ENCODE measurements at places on chromosomes 12 and 14.
A peak's percentile ranks its signal among the peaks of the same experiment; 100 is the strongest.

DNA sequence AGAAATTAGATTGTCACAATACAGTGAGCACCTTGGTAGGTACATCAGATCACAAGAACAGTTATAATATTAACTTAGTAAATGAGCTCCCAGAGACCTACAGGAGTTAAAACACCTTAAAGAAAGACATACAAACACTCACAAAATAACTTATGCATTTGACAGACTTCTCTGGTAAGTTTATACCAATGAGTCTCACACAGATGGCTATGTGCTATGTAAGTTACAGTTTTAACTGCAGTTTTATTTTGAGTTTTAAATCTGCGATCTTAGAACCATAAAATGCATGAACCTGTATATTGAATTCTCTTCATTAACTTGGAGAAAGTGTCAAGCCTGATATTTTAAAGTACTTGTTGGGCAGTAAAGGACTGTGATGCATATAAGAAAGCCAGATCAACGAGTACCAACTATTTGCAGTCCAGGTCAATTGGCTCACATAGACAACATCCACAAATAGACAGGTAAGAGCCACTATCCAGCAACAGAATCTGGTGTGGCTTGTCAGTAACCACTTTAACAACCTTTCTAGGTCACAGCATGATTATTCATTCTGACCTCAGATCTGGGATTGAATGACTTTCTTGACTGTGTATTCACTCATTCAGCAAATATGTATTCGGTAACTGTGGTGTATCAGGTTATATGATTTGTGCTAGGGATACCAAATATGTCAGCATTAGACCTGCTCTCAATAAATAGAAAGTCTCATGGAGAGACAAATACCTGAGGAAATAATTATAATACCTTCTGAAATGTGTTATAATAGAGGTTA is 856.6 kb upstream of the MGAT4C start:
- DNase-seq = no peak

DNA sequence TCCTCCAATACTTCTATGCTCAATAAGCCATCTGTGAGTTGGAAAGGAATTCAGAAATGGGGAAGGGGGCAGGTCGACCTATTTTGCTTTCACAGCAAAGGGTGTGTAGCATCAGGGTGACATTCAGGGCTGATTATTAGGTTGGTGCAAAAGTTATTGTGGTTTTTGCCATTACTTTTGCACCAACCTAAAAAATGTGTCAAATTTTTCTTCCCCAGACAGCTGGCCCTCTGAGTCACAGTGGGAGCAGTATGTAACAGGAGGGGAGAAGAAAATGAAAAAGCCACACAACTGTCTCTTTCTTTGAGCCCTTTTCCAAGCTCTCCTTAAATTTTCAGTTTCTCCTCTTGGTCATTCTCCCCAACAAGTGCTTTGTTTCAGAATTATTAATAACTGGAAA is 47.1 kb upstream of the GZMB start:
- no peak for DNase-seq

DNA sequence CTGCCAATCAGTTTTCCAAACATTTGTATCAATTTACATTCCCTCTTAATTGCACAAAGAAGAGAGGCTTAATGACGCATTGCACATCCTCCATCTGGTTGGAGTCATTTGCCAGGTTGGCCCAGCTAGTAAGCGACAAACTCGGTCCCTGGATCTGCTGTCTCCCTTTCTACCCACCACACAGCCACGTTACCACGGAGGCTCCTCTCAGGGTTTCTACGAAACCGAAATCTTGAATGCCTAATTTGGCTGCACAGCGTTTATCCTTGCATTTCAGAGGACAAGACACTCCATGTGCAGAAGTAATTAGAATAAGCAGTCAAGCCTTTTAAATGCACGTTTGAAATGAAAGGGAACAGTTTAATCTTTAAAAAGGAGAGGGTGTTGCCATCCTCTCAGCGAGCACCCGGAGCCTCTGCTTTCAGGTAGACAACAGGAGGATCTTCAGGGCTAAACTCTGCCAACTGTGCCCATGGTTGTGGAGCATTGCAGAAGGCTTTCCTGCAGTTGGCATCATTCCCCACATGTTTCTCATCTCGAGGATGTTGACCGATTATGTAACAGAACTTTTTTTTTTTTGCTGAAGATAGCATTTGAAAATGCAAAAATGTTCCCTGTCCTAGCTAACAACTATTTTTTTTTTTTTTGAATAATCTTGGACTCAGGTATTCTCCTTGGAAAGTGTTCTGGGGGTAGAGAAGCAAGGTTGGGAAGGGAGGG is 37.8 kb downstream of the SLC24A4 start:
- no peak for DNase-seq

- no peak for DNase-seq
Observed at GRCh38 chr14:22613106-22613695, 15.1 kb downstream of the ABHD4 start.

DNA sequence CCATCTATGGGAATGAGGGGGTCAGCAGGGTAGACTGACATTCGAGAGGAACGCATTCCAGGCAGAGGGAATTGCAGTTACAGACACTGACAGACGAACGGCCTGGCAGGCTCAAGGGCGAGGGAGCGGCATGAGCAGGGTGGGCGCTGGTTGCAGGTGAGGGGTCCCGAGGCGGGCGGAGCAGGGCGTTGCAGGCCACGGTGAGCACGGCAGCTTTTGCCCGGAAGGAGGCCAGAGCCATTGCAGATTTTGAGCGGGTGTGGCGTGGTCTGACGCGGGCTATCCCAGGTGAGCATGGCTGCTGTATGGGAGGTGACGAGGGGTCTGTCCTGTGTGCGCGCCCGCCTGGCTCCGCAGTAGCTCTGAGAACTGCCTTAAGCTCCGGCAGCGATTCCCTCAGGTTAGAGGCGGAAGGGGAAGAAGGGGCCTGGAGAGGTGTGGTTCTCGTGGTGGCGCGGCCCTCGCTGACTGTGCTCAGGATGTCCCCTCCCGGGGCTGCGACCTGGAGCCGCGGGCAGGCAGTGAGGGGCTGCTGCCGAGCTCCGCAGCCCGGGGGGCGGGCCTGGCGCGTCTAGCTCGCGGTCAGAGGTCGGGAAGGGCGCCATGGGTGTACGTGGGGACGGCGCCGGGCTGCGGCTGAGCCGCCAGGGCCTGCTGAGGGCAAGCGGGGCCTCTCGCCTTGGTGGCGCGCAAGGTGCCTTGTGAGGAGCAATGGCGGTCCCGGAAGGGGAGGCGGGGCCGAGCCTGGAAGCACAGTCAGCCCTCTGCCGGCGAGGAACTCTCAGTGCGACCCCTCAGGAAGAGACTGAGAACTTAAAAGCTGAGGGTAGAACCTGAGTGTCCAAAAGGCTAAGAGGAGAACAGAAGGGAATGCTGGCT is 177.1 kb downstream of the CACNA1C start:
- no peak for DNase-seq

DNA sequence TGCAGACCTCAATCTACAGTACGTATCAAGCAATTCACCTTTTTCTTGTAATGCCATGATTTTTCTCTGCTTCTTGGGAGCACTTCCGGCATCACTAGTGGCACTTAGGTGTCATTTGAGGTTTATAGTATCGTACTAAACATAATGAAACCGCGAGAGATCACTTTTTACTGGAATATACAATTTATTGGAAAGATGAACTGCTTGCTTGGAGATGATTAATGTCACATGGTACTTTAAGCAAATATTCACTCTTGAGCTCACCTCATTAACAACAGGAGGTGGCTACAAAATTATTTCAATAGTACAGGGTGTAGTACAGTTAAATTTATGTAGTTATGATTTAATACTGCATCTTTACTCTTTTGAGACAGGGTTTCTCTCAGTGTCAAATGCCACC is 11.5 kb downstream of the FUT8 start:
- no peak for DNase-seq

GRCh38 chr12:88503281-88503703 is 77.0 kb downstream of the KITLG start:
- DNase-seq = no peak

- DNase-seq = peak; percentile 96
Observed at GRCh38 chr14:24241829-24242443, 487 bp downstream of the TINF2 start.

DNA sequence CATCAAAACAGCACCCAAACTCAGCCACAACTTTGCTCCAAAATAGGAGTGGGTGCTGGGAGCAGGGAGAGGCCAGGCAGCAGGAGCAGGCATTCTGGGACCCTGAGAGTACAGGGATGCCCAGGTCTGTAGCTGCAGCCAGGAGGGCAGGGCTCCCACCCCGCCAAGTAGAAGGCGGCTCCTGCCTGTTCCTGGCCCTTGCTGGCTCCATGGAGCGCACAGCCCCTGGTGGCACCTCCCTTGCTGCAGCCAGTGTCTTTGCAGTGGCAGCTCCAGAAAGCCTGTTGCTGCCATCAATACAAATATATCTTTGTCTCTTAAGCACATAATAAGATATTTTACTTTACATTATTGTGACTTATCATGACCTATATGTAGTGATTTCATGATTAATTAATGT is 1096.5 kb downstream of the FSCB start:
- no peak for DNase-seq

- no peak for DNase-seq
Observed at GRCh38 chr14:76467711-76468155, 91.8 kb downstream of the ESRRB start.

DNA sequence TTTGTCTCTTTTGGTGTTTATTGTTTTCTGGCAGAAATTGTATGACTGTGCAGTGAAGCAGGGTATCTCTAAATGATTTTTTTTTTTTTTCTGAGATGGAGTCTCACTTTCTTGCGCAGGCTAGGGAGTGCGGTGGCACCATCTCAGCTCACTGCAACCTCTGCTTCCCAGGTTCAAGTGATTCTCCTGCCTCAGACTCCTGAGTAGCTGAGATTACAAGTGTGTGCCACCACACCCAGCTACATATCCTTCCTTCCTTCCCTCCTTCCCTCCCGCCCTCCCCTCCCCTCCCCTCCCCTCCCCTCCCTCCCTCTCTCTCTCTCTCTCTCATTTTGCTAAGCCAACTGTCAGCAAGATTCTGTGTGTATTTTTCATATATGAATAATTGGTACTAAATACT is 94.4 kb downstream of the PPHLN1 start:
- DNase-seq = no peak

DNA sequence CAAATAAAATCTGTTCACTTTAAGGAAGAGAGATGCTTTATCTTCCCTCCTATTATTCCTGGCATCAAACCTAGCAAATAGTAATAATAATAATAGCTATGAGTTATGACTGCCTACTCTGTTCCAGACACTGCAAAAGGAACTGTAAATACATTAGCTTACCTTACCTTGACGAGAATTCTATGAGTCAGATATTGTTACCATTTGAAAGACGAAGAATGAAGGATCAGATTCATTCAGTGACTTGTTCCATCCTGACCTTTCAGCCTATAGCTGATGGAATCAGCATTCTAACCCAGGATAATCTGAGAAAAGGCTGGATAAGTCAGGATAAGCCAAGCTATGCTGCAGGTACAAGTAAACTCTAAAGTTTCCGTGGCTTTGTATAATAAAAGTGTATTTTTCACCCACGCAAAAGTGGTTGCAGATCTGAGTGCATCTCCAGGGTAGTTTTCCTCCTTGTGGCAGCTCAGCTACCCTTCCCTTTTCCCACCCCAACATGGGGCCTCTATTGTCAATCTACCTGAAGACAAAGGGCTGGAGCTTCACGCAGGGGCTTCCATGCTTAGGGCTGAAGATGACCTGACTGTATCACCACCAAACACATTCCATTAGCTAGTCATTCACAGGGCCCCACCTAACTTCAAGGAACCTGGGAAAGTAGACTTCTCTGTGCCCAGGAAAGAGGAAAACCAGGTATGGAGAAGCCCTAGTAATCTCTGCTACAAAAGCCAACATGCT is 57.2 kb upstream of the CCND2 start:
- DNase-seq = no peak

DNA sequence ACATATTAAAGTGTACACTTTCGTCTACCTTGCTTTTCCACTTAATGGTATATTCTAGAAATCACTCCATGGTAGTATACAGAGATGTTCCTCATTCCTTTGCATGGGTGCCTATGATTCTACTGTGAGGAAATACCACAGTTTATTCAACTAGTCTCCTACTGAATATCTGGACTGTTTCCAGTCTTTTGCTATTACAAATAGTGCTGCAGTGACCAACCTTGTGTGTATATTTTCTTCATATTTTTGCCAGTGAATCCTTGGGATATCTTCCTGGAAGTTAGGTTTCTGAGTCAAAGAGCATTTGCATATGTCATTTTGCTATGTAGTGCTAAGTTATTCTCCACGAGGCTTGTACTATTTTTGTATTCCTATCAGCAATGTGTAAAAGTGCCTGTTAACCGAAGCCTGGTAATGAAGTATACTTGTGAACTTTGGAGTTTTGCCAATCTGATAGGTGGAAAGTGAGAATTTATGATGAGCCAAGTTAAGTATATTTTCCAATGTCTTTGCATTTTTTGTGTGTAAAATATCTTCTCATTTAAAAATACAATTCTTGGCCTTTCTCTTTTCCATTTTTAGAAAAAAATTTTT is 31.3 kb upstream of the TMEM263 start:
- no peak for DNase-seq

GRCh38 chr12:120230326-120230973 is 29.5 kb upstream of the RPLP0 start:
- DNase-seq = no peak

DNA sequence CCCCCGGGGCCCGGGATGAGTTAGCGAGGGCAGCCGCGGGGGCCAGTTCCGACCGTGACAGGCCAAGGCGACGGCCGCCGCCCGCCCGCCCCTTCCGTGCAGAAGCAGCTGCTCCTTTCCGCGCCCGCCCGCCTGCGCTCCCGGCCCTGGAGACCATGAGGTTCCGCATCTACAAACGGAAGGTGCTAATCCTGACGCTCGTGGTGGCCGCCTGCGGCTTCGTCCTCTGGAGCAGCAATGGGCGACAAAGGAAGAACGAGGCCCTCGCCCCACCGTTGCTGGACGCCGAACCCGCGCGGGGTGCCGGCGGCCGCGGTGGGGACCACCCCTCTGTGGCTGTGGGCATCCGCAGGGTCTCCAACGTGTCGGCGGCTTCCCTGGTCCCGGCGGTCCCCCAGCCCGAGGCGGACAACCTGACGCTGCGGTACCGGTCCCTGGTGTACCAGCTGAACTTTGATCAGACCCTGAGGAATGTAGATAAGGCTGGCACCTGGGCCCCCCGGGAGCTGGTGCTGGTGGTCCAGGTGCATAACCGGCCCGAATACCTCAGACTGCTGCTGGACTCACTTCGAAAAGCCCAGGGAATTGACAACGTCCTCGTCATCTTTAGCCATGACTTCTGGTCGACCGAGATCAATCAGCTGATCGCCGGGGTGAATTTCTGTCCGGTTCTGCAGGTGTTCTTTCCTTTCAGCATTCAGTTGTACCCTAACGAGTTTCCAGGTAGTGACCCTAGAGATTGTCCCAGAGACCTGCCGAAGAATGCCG is 699 bp downstream of the MGAT2 start:
- peak; percentile 87 for DNase-seq

- DNase-seq = no peak
Observed at GRCh38 chr12:100372853-100373640, 16.2 kb downstream of the SLC17A8 start.

DNA sequence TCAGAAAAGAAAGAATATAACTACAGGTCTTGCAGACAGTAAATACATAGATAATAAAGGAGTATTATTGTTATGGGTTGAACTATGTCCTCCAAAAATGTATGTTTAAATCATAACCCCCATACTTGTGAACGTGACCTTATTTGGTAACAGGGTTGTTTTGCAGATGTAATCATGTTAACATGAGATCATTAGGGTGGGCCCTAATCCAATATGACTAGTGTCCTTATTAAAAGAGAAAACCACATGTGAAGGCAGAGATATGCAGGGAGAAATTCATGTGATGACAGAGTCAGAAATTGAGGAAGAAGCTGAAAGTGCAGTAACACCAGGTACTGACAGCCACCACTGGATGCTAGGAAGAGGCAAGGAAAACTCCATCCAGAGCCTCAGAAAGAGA is 29.0 kb downstream of the MAGOHB start:
- no peak for DNase-seq

GRCh38 chr12:130608132-130608531 is 108.0 kb downstream of the RIMBP2 start:
- no peak for DNase-seq

Data from suprapubic skin (tissue), 4 donors.